NCI-H1105 treated with DMSO at 0.1 percent for 48 hours (cell line): ENCODE measurements at places on chromosomes 4 and X.

GRCh38 chr4:87012265-87012953, 77.6 kb downstream of the AFF1 start:
- no peak for DNase-seq

DNA sequence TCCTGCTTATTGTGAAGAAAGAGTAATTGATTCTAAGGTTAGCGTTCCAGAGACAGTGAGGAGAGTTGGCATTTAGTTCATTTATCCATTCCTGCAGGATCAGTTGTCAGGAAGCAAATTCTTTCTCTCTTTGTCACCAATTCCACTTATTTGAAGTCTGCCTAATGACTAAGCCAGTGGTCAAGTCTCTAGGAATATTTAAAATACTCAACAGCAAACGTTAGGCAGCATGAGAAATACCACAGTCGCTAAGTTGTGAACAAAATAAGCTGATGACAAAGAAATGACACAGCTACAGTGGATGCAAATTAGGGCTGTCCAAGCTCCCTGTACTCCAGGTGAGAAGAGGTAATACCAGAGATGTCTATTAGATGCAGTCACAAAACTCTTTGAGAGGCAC, 6.6 kb upstream of the MAGEB17 start:
- DNase-seq = no peak

DNA sequence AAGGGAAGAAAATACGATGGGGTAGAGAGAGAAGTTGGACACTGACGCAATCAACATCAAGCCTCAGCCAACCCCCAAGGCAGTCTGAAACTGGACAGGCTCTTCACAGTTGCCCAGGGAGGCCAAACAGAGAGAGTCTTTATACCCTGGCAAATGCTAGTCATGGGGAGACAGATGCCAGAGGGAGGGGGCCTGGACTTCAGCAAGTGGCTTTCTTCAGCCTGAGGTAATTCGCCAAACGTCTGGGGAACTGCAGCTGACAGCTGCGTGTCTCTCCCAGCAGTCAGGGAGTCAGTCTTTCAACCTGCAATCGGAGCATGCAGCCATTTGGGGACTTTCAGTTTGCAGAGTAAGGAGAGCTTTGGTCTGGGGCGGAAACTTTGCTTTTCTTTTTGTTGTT, 521.6 kb downstream of the TRIML1 start:
- no peak for DNase-seq

DNA sequence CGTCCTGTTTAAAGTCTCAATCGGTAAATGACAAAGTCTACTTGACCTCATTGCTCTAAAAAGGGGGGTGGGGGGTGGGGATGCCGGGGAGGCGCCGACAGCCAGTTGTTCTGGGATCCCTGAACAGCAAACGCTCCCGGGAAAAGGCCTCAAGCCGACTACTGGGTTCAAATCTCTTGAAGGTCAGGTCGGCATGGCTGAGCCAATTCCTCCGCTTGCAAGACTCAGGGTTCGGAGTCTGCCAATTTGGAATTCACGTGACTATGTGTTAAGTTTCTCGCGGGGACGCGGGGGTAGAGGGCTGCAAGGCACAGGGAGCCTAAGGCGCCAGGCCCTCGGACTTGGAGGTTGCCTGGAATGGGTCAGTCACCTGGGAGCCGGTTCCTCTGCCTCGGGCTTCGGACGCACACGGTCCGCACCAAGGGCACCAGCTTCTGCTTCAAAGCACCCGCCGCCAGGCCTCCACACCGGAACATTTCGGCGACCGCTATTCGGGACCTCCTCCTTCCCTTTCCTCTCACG, 399 bp downstream of the AIFM1 start:
- DNase-seq = peak; percentile 39

DNA sequence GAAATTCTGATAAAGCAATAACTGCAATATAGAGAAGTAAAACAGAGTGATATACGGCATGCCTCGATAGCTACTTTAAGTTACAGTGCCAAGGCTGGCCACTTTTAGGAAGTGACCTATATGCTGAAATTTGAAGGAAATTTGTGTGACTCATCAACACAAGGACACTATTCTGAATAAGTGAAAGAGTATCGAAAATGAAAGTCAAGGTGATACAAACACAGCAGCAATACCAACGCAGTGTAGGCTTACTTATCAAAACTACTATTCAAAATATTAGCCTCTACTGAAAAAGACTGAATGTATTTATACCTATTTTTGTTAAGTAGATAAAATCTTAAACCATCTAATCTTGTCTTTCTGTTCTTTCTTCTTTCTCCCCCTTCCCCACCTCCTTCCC, 459.9 kb upstream of the GNPDA2 start:
- DNase-seq = no peak

- peak; percentile 17 for DNase-seq
Observed at GRCh38 chrX:135112096-135112729, 8.1 kb downstream of the ETDB start.

GRCh38 chr4:61273233-61273632, 73.1 kb downstream of the ADGRL3 start:
- no peak for DNase-seq

DNA sequence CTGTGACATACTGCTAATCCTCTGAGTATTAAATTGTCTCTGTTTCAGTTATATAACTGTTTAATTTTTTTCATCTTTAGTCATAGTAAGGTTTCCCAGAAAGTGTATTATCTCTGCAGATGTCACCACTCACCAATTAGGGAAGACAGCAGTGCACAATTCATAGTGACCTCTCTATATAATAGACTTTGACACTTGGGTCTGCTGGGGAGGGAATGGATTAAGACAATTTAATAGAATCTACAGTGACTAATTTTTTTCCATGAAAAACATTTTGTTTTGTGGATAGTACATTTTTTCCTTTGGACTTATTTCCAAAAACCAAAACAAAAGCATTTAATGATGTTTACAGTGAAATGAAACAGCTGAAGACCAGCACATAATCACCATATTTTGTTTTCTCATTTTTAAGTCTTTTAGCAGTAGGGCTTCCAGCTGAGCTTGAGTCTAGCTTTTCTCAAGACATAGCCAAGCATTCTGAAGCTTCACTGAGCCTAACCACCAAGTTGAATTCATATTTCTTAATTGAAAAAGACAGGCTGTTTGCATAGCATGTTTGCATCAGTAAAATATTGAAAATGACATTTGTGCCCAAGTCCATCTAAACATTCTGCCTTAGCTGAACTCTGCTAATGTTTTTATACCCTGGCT, 69.5 kb downstream of the PCDH19 start:
- no peak for DNase-seq

GRCh38 chr4:175090116-175090515, 172.0 kb downstream of the ADAM29 start:
- DNase-seq = peak; percentile 19

DNA sequence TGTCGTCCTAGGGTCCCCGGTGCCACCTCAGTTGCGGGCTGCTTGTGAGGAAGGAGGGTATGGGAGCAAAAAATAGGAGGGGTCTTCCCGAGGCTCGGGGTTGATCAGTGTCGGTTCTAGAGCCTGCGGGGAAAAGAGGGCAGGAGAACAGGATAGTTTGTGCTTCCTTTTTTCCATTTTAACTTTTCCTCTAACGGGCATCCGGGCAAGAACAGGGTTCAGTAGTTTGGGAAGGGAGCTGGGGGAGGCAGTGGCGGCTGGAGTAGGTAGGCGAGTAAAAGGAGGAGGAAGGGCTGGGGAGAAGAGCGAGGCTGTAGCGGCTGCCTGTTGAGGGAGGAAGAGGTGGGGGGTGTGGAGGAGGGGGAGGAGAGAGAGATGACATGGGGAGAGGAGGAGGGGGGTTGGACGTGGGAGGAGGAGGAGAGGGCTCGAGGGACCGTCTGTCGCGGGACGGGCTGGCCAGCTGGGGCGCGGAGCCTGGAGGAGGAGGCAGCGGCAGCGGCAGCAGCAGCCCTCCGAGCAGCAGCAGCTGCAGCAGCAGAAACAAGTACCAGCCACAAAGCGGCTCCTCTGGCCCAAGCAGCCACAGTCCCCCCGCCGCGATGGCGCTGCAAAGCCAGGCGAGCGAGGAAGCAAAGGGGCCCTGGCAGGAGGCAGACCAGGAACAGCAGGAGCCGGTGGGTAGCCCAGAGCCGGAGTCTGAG, at the start of gene SLC16A2:
TSS of gene SLC16A2 (plus strand) at position 458 of the 704 bp plus-strand sequence. CDS start at position 603, 145 bp downstream.
- peak; percentile 19 for DNase-seq

DNA sequence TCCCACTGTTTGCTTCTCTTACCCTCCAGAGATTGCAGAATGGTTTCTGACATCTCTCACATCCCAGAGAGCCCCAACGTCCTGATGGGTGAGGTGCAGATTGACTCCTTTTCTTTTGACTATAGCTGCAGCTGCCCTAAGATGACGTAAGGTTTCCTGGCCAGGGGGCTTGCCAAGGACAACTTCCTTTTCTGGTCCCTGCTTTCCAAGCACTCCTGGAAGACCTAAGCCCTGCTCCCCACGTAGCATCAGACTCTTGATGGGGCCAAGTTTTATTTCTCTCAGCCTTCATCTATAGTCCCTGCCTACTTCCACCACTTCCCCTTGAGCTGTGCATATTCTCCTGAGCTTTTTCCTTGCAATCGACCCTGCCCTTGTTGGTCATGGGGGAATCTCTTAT, 497.7 kb downstream of the IDS start:
- no peak for DNase-seq

DNA sequence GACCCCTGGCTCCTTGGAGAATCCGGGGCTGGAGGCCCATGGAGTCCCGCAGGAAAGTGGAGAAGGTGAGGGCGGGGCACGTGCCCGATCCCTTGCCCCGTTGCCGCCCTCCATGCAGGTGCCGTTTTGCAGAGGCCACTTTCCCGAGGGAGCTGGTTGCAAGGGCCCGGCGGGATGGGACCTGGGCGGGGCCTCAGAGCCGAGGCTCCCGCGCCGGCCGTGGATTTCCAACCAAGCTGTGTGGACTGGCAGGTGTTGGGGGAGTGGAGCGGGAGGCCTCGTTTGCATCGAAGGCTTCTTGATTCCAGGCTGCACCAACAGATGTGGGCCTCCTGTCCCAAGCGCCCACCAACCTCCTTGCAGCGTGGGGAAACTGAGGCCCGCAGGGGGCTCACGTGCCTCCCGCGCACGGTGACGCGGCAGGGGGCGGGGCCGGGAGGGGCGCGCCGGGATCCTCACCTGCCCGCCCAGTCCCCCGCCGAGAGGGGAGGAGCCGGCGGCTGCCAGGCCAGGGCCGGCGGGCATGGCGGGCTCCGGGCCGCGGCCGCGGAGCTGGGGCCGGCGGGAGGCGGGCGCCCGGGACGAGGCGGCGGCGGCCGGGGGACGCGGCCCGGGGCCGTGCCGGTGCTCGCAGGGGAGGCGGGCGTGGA, 24.9 kb downstream of the SH3BP2 start:
- peak; percentile 16 for DNase-seq

DNA sequence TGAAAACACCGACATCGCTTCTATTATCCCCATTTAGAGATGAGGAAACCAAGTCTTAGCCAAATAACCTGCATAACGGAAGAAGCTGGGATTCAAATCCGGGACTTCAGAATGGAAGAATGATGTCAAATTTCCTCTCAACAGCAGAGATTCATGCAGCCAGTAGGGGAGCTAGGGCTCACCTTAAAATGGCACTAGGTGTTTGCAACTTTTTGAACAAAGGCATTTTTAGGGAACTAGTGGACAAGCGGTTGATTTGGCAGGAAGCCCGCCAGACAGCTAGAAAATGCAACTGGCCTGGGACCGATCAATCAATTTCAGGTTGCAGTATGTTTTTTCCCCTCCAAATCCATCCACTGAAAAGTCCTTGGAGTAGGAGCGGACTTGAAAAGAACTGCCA, 224.2 kb downstream of the PTTG2 start:
- DNase-seq = no peak

- DNase-seq = peak; percentile 29
Observed at GRCh38 chrX:74383611-74384010, 37.7 kb upstream of the SLC16A2 start.

- no peak for DNase-seq
Observed at GRCh38 chrX:13859724-13860123, 42.8 kb upstream of the GPM6B start.

DNA sequence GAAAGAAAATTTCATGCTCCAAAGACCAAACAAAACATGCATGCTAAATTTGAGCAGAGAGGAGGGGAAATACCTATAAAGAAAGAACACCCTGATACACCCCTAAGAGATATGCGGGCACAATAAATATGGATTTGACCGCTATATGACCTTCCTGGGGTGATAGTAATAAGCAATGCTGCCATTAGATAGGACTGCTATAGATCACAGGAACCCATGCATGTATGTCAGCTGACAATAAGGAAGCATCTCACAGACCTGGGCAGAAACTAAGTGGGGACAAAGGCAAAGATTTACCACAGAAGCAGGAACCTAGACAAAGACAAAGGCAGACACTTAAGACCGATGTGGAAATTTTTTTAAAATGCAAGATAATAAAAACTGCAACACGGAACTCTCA, 21.3 kb downstream of the ZNF721 start:
- no peak for DNase-seq

DNA sequence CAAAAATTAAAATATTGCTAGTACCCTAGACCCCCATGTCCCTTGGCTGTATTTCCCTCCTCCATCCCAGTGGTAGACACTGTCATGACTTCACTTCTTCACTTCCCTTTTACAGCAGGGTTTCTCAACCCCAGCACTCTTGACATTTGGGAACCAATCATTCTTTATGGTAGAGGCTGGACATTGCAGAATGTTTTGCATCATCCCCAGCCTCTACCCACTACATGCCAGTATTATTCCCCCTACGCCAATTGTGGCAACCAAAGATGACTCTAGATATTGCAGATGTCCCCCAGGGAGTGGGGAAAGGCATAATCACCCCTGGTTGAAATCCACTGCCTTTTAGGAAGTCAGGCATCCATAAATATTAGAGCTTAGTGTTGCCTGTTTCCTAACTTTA, 138.6 kb downstream of the AMELX start:
- no peak for DNase-seq

DNA sequence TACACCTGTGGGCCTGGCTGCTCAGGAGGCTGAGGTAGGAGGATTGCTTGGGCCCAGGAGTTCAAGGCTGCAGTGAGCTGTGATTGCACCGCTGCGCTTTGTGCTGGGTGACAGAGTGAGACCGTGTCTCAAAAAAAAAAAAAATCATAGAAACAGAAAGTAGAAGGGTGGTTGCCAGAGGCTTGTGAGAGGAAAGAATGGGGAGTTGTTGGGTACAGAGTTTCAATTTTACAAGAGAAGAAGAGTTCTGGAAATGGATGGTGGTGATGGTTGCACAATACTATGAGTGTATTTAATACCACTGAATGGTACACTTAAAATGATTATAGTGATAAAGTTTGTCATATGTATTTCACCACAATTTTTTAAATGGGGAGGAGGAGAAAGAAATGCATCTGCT, 10.2 kb upstream of the GLOD5 start:
- no peak for DNase-seq

DNA sequence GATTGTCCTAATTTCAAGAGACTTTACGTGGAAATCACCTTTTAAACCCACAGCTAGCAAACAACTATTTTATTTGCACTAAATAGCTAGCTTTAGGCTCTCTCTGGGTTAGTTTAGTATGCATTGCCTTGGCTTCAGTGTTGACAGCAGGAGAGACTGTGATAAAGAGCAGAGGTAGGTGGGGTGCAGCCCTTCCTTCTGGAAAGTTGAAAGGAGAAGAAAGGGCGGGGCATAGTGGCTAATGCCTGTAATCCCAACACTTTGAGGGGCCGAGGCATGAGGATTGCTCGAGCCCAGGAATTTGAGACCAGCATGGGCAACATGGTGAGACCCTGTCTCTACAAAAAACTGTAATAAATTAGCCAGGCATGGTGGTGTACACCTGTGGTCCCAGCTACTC, 29.0 kb upstream of the TMEM154 start:
- no peak for DNase-seq
